Fibroblast of mammary gland (primary cell): ENCODE measurements at places on chromosomes 2 and 18.

DNA sequence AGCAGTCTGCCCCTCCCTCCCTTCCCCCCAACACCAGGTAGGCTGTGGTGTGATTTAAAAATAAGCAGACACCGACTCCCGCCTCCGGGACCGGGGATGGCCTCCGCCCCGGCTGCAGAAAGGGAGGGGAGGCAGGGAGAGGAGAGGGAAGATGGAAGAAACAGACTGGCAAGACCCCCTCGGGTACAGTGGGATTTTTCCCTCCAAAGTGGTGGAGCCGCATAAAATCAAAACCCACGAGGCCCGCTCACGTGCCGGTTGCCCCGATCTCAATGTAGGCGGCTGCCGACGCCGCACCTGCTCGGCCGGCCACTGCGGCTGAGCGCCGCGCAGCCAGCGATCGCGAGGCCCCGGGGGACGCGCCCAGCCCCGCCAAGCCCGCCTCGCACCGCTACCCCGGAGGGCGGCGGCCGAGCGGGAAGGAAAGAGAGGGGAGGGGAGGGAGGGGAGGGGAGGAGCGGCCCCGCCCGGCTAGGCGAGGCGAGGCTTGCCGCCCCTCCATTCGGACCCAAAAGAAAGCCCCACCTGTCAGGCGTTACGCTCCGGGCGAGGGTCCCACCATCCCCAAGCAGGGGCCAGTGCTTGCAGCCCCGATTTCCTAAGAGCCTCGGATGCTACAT lies 811 bp downstream of the ADD2 start:
- no peak for DNase-seq

GRCh38 chr2:154813636-154814035 lies 115.1 kb downstream of the KCNJ3 start:
- no peak for DNase-seq

DNA sequence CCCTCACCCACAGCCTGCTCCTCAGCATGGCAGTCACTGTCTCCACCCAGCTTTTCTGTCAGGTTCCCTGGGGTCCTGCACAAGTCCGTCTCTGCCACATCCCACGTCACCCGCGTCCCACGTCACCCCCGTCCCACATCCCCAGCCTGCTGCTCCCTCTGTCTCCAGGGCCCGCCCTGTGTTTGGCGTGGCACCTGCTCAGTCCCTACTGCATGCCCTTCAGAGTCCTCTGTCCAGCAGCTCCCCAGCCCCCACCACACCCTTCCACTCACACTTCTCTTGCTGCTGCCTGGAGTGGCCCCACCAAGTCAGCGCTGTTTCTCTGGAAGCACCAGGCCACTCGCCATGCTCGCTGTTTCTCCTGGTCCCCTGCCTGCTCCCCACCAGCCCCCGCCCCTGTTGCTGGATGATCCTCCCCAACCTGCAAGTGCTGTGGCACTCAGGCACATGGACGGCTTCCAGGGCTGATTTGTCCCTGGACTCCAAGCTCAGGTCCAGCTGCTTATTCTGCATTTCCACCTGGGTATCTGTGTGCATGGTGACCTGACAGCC lies 18.8 kb downstream of the ATG4B start:
- no peak for DNase-seq

GRCh38 chr18:13457327-13457726 lies 238.8 kb downstream of the LDLRAD4 start:
- DNase-seq, result no peak

- DNase-seq, result no peak
Observed at GRCh38 chr2:124250433-124250832, 225.3 kb downstream of the CNTNAP5 start.

- DNase-seq, result no peak
Observed at GRCh38 chr2:1686784-1687105, 57.6 kb downstream of the PXDN start.

DNA sequence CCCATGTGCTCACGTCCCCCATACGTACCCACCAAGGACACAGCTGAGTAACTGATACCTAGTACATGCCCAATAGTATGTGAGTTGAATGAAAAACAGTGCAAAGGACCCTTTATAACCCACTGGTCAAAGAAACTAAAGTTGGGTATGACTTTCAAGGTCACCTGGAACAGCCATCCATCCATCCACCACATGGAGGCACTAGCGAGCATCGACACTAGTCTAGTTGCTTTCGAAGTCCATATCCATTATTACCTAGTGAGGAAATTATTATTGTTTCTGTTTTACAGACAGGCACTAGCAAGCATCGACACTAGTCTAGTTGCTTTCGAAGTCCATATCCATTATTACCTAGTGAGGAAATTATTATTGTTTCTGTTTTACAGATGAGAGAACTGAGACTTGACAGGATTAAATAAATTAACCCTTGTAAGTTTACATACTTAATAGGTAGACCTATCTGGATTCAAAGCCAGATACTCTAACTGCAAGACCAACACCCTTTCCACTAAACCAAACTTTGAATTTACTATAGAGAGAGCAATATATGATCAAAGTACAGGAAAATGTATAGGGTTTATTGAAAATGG lies 233.7 kb downstream of the METTL4 start:
- DNase-seq, result peak; percentile 59

DNA sequence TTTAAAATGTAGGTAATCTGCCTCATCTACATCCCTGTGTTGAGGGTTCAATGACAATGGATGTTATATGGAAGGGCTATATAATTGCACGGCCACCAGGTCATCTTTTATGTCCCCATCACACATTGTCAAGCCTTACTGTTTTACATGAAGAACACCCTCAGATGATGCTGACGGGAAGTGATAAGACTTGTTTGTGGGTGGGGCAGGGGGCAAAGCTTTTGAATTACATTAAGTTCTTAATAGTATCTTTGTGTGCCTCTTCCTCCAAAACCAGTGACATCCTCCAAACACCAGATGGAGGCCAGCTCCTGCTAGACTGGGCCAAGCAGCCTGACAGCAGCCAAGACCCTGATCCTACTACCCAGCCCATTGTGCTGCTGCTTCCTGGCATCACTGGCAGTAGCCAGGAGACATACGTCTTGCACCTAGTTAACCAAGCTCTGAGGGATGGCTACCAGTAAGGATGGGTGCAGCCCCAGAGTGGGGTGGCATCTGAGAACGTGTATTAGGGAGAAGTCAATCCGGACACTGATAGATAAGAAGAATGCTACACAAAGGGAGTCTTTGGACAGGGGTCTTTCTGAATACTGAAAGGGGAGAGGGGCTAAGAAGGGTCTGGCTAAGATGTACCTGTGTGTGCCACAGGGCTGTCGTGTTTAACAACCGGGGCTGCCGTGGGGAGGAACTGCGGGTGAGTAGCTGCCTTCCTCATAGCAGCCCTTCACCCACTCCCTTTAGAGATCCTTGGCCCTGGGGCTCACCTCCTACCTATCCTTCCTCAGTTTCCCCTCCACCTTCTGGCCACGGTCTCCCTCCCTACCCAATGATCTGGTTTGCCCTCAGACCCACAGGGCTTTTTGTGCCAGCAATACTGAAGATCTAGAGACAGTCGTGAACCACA lies 5.3 kb downstream of the ABHD1 start:
- DNase-seq, result no peak

DNA sequence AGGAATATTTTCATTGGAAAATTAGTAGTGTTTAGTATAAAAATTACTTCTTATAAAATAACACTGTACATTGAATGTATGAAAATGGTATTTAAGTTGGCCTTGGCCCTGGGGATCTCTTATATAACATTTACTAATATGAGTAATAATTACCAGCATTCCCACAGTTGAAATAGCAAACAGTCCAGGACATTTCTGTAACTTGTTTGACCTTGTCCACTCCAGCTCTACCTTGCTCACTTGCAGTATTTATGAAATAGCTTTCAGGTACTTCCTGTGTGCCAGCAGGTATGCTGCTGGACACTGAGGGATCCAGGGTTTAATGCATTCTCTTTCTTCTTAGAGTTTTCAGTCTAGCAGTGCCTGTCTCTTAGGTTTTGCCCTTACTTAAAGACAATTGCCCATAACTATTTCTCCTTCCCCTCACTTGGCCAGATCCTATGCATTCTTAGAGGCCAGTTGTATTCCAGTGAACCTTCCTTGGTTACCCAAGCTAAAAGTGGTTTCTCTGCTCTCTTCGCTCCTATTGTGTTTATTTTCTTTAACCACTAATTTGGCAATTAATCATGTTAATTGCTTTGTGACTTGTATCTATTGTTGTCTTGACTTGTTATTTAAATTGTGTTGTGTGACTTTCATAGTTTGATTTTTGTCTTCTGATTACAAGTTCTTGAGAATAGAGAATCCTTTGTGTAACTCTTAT lies 25.9 kb downstream of the BABAM2 start:
- DNase-seq, result no peak

- DNase-seq, result peak; percentile 12
Observed at GRCh38 chr2:68811364-68811763, 59.8 kb downstream of the BMP10 start.

- no peak for DNase-seq
Observed at GRCh38 chr2:119575439-119575838, 31.2 kb downstream of the CFAP221 start.

DNA sequence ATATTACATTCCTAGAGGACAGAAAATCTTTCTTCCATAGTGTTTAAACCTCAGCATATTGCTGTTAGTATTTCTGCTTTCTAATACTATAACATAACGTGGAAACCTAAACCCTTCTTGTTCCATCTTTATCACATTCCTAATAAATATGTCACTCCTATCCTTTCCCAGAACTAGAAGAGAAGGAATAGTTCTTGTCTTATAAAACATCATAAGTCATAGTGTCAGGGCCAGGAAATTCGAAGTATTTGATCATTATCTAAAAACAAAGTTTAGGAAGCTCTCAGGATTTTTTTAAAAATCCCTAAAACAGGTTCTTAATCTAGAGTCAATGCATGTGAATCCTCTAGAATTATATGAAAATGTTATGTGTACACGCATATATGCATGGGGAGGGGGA lies 2.0 kb downstream of the NHEJ1 start:
- DNase-seq, result no peak

GRCh38 chr2:195122653-195123052 lies 534.4 kb upstream of the SLC39A10 start:
- no peak for DNase-seq

DNA sequence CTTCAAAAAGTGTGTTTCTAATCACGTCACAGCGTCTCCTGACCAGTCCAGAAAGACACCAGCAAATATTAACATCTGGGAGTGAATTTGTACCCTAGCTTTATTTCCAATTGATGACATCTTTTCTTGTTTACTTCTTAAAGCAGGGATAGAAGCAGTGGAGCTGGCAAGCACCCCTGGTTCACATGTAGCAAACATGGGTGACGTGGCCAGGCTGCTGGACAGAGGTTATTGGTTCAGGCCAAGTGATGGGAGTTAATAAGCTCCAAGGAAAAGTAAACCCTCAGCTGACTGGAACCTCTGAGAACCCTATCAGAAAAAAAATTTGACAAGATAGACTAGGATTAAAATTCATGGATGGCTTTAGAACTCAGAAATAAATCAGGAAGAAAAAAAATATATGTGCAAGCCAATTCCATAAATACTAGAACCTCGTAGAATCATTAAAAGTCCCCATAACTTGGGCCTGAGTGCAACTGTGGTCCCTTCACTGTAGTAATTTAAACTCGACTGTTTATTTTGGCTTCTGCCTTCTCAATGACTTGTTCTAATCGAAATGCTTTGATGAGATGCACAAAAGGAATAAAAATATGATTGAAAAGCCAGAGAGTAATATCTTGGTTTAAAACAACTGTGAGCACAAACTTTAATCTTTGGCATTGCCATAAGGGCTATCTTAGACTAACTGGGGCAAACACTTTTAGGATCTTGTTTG lies 121.5 kb upstream of the CTAGE1 start:
- peak; percentile 85 for DNase-seq

GRCh38 chr18:61992923-61993322 lies 100.1 kb upstream of the RNF152 start:
- peak; percentile 71 for DNase-seq

GRCh38 chr18:75200605-75201280 lies 8.2 kb downstream of the PTGR3 start:
- peak; percentile 83 for DNase-seq

DNA sequence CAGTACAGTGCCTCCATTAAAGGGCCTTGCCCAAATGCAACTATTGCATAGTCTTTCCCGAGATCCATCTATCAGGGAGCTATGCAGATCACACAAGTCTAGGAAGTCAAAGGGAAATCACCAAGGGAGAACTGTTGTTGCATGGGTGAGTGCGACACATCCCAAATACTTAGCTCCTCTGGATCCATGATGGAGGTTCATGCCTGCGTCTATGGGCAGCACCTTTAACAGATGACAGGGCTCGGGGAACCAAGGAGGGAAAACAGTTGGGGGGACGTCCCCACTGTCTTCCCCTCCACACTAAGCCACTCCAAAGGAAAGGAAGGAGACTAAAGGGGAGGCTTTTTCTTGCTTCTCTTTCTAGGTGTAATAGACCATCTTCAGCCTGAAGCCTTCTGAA lies 552.8 kb upstream of the PKDCC start:
- peak; percentile 7 for DNase-seq

- peak; percentile 88 for DNase-seq
Observed at GRCh38 chr18:3923750-3924149, 473.8 kb downstream of the TGIF1 start.

- no peak for DNase-seq
Observed at GRCh38 chr2:227785293-227785692, 28.3 kb upstream of the CCL20 start.

DNA sequence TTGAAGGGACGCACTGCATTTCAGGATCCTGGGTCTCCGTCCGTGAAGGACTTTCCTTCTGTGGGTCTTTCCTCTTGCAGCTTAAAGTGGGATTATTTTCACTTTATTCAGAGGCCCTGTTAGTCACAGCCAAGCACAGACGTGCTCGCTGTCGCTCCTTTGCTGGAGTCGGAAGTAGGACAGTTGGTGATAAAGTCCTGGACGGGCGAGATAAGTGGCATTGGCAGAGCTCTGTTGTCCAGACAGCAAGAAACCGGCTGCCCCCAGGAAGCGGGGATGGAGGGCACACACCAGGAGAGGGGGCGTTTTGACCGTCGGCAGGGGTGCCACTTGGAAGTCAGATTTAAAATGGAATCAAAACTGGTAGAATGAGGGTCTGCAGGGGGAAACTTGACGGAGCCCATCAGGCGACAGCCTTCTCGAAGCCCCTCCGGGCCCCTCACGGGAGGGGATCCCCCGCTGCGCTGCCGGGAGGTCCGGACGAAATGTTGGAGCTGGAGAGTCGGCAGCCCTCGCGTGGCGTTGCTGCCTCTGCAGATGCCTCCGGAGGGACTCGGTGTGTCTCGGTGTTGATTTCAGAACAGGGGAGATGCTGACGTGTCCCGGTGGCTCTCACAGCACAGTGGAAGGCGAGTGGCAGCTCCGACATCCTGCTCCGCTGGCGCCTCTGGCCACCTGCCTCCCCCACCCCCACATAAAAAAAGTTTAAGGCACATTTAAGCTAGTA lies 124.2 kb downstream of the NFATC1 start:
- no peak for DNase-seq

- no peak for DNase-seq
Observed at GRCh38 chr2:240166761-240167587, 26.5 kb upstream of the OTOS start.

DNA sequence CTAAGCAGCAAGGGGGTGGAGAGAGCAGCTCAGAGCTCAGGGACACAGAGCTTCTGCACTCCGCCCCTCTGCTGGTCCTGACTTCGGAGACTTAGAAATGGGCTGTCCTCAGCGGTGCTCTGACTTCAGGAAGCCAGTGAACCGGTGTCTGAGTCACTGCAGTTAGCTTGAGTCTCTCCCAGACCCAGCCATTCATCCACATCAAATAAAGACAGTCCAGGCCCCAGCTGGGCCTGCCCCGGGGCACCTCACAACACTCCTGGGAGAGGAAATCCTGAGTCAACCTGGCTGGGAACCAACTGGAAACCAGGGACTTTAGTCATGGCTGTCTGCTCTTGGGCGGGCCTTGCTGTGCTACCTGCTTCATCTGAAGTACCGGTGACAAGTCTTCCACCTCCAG lies 5.4 kb upstream of the ITGB6 start:
- peak; percentile 96 for DNase-seq

- DNase-seq, result no peak
Observed at GRCh38 chr2:11987151-11987550, 240.7 kb downstream of the LPIN1 start.
